ENCODE measurements at places on chromosomes 13 and 19. TPM values are rescaled to one million over a fixed set of nuclear protein-coding genes. Genes with fewer than 3 reads are reported as not detected.

GRCh38 chr19:5093948-5094718, 125.2 kb downstream of the KDM4B start:
- H3K36me3 ChIP-seq, result peaks cover 26% of the 10 kb centered on the region
- no peak for DNase-seq
- H3K27me3 ChIP-seq, result no peaks in the 10 kb centered on the region
- H3K4me1 ChIP-seq, result no peaks in the 10 kb centered on the region

DNA sequence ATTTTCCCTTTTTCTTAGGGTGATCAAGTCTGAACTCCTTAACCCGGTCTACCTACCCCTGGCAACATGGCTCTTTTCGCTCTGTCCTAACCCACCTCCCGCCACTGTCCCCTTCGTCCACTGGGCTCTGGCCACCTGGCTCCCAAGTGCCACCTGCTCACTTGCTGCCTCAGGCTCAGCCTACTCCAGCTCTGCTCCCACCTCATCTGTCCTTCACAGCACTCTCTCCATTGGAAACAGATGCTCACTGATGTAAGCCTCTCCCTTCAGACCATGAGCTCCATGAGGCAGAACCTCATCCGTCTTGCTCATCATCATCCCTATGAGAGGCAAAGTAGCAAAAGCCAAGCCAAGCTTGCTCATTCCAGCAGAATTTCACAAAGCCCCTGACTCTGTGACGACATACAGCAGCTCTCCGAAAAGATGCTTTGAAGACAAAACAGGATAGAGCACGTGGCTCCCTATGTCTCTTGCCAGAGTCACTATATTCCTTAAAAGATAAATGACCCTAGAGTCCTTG, 35.3 kb upstream of the AMER2 start:
- H3K4me1 ChIP-seq, result no peaks in the 10 kb centered on the region
- H3K4me3 ChIP-seq, result no peak overlapping the region
- H3K27ac ChIP-seq, result no peak overlapping the region
- H3K36me3 ChIP-seq, result no peaks in the 10 kb centered on the region
- no peak for DNase-seq
- peaks cover 50% of the 10 kb centered on the region for H3K27me3 ChIP-seq

DNA sequence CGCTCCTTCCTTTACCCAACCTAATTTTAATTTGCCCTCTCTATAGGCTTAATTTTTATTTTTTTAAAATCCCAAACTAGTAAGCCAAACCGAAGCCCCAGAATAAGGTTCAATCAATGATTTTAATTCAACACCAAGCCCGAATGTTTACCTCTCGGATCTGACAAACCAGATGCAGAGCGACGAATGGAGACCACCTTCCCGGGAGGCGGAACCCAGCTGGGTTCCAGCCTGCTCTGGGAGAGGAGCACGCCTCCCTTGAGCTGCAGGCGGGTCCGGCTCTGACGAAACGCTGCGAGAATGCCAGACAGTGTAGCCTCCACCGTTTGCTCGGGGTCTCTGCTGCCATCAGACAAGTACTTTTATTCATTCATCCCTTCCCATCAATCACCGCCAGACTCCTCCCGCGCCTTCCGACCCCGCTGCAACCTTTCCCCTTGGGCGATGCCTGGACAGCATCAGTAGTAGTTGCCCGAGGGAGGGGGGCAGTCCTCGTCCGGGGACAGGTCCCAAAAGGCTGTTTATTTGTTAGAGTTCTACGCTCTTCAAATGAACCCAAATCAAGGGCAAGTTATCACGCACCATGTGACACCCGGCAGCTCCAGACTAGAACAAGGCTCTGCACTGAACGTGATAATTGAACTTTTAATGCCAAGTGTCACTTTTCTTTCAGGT, 752 bp upstream of the EDNRB start:
- no peak overlapping the region for H3K27ac ChIP-seq
- H3K36me3 ChIP-seq, result no peaks in the 10 kb centered on the region
- no peak overlapping the region for H3K4me3 ChIP-seq
- no peaks in the 10 kb centered on the region for H3K27me3 ChIP-seq
- no peaks in the 10 kb centered on the region for H3K4me1 ChIP-seq

DNA sequence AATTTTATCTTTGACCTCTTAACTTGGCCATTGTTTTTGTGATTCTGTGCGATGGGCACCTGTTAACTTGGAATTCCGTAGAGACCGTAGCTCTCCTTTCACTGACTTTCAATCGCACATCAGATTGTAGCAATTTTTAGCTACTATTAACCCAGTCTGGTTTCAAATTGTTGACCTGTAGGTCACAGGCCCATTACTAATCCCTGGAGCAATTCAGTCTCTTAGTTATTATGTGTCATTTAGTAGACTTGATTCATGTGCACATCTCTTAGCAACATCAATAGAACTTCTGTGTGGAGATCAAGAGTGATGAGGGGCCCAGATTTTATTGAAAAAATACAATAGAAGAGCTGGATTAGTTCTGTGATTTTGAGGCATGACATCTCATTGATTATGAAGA, 549.6 kb upstream of the SLC10A2 start:
- DNase-seq, result no peak
- no peaks in the 10 kb centered on the region for H3K4me1 ChIP-seq
- H3K27ac ChIP-seq, result no peak overlapping the region
- no peaks in the 10 kb centered on the region for H3K36me3 ChIP-seq

GRCh38 chr19:29831686-29832085, 19.9 kb downstream of the CCNE1 start:
- no peaks in the 10 kb centered on the region for H3K36me3 ChIP-seq
- DNase-seq, result no peak
- H3K27ac ChIP-seq, result no peak overlapping the region
- no peak overlapping the region for H3K4me3 ChIP-seq
- peaks cover 7% of the 10 kb centered on the region for H3K4me1 ChIP-seq

- peaks cover 5% of the 10 kb centered on the region for H3K4me1 ChIP-seq
- H3K27me3 ChIP-seq, result no peaks in the 10 kb centered on the region
- no peak for DNase-seq
- H3K36me3 ChIP-seq, result no peaks in the 10 kb centered on the region
Observed at GRCh38 chr13:37594550-37594949, 4.0 kb downstream of the POSTN start.

- peak overlapping the region; percentile 84 for H3K4me3 ChIP-seq
- DNase-seq, result no peak
- no peak overlapping the region for H3K27ac ChIP-seq
- H3K36me3 ChIP-seq, result peaks cover 12% of the 10 kb centered on the region
- no peaks in the 10 kb centered on the region for H3K27me3 ChIP-seq
Observed at GRCh38 chr13:100088273-100088643, 635 bp upstream of the PCCA start.

DNA sequence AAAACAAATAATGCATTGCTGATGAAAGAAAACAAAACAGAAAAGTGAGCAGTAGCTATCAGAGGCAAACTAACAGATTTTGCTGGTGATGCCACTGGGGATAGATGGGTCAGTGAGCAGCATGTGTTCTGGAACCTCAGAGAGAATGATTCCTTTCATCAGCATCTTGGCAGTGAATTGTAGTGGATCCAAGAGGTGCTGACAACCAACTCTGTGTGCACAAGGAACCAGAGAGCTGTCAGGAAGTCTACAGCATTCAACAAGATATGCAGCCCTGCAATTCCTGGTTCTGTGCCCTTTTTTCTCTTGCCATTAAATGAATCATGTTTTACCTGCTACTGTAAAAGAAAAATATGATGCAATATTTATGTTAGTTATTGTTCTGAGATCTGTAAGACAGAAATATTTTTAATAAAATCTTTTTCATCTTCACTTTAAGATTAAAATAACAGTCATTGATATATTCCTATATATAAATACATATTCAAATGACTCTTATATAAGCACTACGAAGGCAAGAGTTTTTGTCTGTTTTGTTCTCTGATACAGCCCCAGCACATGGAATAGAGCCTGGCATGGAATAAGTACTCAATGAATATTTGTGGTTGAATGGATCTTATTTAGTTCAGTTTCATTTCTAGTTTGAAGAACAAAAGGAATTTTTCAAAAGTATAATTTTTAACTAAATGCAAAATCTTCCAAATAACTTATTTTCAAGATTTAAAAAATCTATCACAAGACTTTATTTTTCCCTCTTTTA, 80.8 kb downstream of the FREM2 start:
- no peaks in the 10 kb centered on the region for H3K27me3 ChIP-seq
- peak; percentile 16 for DNase-seq
- H3K36me3 ChIP-seq, result no peaks in the 10 kb centered on the region
- no peak overlapping the region for H3K27ac ChIP-seq
- no peak overlapping the region for H3K4me3 ChIP-seq

DNA sequence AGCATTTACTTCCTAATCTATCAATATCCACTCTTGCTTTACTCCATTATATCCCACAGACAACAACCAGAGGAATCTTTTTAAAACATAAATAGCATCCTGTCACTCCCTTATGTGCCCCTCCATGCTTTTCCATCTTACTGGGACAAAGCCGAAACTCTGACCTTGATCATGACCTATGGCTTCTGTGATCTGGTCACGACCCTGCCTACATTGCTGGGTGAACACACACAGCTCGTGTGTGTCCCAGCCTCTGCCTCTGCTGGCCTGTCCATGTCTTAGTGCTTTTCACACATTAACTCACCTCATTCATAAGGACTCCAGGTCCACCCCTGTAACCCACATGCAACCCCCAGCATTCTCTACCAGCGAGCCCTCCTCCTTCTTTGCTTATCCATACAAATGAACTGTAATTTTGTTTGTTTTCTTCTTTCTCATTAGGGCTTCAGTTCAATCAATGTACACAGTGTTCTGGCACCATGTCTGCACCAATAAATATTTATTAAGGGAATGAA, 95.9 kb upstream of the RAP2A start:
- H3K27ac ChIP-seq, result no peak overlapping the region
- H3K27me3 ChIP-seq, result no peaks in the 10 kb centered on the region
- H3K4me1 ChIP-seq, result no peaks in the 10 kb centered on the region
- H3K4me3 ChIP-seq, result no peak overlapping the region
- no peak for DNase-seq

GRCh38 chr13:112931028-112931934, 37.7 kb upstream of the MCF2L start:
- no peaks in the 10 kb centered on the region for H3K36me3 ChIP-seq
- no peak overlapping the region for H3K4me3 ChIP-seq
- no peak overlapping the region for H3K27ac ChIP-seq
- peaks cover 5% of the 10 kb centered on the region for H3K4me1 ChIP-seq
- H3K27me3 ChIP-seq, result no peaks in the 10 kb centered on the region

The SLC7A10 gene
- total RNA-seq, result not detected

The TSHZ3 gene
- total RNA-seq, result not detected

The PRTN3 gene
- not detected for total RNA-seq

Measured in MCF 10A (cell line).